ENCODE measurements at places on chromosomes 11 and 22. TPM values are rescaled to one million over a fixed set of nuclear protein-coding genes. Genes with fewer than 3 reads are reported as not detected.

TPCN2 gene
- total RNA-seq = 34.5 TPM

HBG1 gene
- total RNA-seq = not detected

NFAM1 gene
- 3.2 TPM for total RNA-seq

GRCh38 chr22:26323013-26323412, 106.0 kb upstream of the ASPHD2 start:
- no peaks in the 10 kb centered on the region for H3K36me3 ChIP-seq
- no peaks in the 10 kb centered on the region for H3K4me1 ChIP-seq
- no peaks in the 10 kb centered on the region for H3K27me3 ChIP-seq

DNA sequence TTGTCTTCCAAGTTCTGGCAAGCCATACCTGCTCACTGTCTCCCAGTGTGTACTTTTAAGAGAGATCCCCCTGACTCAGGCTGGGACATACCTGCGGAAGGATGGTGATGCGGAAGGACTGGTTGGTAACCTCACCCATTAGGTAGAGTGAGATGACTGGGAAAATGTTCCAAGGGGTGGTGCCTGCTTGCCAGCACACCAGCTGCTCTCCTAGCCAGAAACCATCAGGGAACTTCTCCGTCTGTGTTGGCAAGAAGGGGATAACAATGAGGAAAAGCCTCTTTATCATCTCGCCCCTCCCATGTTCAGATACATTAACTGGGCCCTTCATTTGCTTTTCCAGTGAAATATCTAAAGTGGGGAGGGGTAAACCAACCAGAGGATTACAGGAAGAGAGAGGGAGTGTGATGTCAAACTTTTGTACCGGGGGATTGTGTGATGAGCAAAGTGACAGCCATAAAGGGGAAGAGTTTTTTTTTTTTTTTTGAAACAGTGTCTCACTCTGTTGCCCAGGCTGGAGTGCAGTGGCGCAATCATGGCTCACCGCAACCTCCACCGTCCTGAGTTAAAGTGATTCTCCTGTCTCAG, at the start of gene BACE1-AS:
Gene BACE1-AS (plus strand): TSS at position 538 of the 588 bp plus-strand sequence.
- H3K27me3 ChIP-seq = no peaks in the 10 kb centered on the region
- no peaks in the 10 kb centered on the region for H3K4me1 ChIP-seq
- H3K27ac ChIP-seq = no peak within 1 kb of the TSS
- peaks cover 98% of the 10 kb centered on the region for H3K36me3 ChIP-seq
- no peak for DNase-seq

Measured in esophagus muscularis mucosa (tissue), 4 donors.